ENCODE measurements at places on chromosomes 1 and 21.

- H3K27me3 ChIP-seq: peaks cover 7% of the 10 kb centered on the region
- no peak overlapping the region for H3K4me3 ChIP-seq
- no peak overlapping the region for H3K27ac ChIP-seq
- no peaks in the 10 kb centered on the region for H3K36me3 ChIP-seq
- no peaks in the 10 kb centered on the region for H3K4me1 ChIP-seq
- no peak for DNase-seq
Measured at GRCh38 chr1:5286244-5286643, 631.8 kb downstream of the AJAP1 start.

DNA sequence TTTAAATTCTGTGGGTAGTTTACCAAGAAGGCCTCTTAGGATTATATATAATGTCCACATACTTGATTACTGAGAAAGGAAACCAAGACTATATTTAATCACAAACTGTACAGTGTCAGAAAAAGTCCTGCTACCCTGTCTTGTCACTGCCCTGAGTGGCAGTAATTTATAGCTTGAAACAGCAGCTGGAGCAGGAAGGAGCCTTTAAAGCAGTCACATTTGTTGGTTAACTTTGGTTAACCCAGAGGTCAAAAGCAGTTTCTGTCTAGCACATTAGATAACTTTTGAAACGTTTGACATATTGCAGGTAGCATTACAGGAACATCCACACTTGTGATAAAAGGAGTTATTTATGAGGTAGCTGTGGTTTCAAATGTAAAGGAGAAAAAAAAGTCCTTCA lies 161.7 kb downstream of the ROR1 start:
- no peak for DNase-seq
- H3K4me3 ChIP-seq: no peak overlapping the region
- no peaks in the 10 kb centered on the region for H3K4me1 ChIP-seq
- no peaks in the 10 kb centered on the region for H3K27me3 ChIP-seq
- H3K27ac ChIP-seq: no peak overlapping the region

DNA sequence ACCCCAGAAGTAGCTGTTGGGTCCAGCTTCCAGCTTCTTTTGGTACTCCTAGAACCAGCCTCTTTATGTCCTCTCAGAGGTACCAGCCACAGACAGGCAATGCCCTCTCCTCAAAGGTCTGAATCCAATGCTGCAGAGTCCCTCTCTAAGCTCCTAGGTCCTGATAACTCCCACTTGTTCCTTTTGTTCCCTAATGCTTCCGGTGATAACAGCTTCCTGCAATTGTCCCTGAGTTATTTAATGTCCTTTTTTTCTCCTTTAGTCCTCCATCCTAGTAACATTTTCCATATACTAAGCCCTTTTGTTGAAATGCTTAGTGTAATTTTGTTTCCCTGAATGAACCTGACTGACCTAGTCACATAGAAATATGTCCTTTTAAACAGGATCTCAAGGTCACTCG lies 201.7 kb upstream of the BEND5 start:
- H3K4me3 ChIP-seq: no peak overlapping the region
- no peak for DNase-seq
- H3K4me1 ChIP-seq: no peaks in the 10 kb centered on the region

DNA sequence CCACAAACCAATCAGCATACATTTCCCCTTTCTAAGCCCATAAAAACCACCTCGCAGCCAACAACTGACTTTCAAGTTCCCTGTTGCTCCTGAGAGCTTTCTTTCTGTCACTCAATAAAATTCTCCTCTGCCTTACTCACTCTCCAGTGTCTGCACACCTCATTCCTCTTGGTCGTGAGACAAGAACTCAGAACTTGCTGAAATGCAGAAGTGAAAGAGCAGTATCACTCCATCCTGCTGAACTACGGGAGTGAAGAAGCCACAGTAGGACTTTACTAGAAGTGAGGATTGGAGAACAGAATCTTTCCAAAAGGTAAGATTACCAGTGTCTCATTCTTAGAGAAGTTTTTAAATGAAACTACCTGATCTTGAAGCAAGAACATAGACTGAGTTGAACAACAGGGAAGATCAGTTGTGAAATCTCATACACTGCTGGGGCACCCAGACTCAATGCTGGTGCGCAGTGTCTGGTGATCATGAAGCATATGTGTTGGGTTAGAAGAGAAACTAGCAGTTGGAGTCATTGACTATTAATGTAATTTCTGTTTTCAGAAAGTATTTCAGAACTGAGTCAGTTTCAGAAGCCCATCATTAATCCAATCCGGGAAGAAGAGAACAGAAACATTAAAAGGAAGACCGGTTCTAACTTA lies 726.9 kb upstream of the TMPRSS15 start:
- no peaks in the 10 kb centered on the region for H3K27me3 ChIP-seq
- no peak overlapping the region for H3K27ac ChIP-seq
- no peak for DNase-seq
- no peaks in the 10 kb centered on the region for H3K4me1 ChIP-seq
- no peaks in the 10 kb centered on the region for H3K36me3 ChIP-seq
- H3K4me3 ChIP-seq: no peak overlapping the region

DNA sequence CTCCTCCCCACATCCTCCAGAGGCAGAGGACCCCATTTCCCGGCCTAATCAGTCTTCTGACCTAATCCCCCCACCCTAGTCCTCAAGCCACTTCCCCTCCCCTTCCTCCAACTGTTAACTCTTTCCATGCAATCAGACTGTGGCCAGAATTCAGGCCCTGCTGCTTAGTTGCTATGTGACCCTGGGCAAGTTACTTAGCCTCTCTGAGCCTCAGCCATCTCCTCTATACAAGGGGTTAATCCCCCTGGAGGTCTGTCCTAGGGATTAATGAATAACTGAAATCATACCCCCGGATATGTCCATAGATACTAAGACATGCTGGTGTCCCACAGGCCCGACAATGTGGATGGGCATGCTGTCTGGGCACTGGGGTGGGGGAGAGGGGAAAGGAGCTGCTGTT lies 18.3 kb downstream of the AHDC1 start:
- H3K27ac ChIP-seq: no peak overlapping the region
- H3K36me3 ChIP-seq: no peaks in the 10 kb centered on the region
- H3K4me1 ChIP-seq: peaks cover 16% of the 10 kb centered on the region
- no peaks in the 10 kb centered on the region for H3K27me3 ChIP-seq

DNA sequence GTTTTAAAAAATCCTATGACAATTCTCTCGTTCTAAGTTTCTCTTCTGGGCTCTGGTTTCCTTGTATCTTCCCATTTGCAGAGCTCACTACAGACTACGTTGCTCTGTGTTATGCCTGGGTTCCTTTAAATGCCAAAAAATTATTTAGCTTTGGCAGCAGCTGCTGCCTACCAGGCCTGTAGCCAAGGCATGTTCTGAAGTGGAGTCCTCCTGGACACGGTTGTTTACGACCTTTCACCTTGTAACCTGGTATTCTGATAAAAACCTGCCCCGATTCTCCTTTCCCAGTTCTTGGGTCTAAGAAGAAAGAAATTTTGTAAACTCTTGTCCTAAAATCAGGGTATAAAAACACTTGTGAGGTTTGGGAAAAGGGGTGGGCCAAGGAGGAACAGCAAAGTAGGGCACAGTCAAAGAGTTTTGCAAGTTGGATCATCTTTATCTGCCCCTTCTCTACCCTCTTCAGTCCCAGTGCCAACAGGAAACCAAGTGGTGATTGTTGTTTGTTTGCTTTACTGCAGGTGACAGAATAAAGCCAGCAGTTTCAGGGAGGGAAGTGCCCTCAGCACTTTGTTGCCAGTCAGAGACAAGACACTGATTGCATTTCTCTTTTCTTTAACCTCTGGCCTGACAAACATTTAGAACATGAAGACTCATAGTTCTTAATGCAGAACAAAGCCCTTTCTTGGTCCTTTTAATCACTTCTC lies 3.1 kb upstream of the TXNIP start:
- no peaks in the 10 kb centered on the region for H3K27me3 ChIP-seq
- H3K4me1 ChIP-seq: peaks cover 64% of the 10 kb centered on the region

GRCh38 chr1:69425871-69426270 lies 141.9 kb upstream of the LRRC7 start:
- no peak for DNase-seq
- no peak overlapping the region for H3K4me3 ChIP-seq
- H3K36me3 ChIP-seq: no peaks in the 10 kb centered on the region
- H3K27me3 ChIP-seq: no peaks in the 10 kb centered on the region
- H3K4me1 ChIP-seq: no peaks in the 10 kb centered on the region

DNA sequence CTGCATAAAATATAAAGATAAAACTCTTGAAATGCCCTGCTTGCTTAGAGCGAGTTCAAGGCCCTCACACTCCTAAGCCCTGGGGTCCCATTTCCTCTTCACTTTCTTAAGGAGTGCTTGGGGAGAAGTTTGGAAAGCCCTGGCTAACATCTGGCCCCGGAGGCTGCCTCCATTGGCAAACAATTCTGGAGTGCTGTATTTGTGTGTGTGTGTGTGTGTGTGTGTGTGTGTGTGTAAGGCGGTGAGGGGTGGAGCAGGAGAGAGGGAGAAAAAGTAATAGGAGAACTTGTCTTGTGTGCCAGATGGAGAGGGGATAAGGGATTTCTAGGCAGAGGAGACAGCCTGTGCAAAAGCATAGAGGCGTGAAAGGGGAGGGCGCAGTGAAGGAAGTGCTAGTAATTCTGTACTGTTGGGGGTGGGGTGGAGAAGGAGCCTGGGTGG lies 578 bp upstream of the TRIM62 start:
- no peak for DNase-seq
- no peaks in the 10 kb centered on the region for H3K27me3 ChIP-seq
- H3K36me3 ChIP-seq: no peaks in the 10 kb centered on the region
- H3K4me1 ChIP-seq: peaks cover 18% of the 10 kb centered on the region
- peak overlapping the region; percentile 80 for H3K4me3 ChIP-seq

DNA sequence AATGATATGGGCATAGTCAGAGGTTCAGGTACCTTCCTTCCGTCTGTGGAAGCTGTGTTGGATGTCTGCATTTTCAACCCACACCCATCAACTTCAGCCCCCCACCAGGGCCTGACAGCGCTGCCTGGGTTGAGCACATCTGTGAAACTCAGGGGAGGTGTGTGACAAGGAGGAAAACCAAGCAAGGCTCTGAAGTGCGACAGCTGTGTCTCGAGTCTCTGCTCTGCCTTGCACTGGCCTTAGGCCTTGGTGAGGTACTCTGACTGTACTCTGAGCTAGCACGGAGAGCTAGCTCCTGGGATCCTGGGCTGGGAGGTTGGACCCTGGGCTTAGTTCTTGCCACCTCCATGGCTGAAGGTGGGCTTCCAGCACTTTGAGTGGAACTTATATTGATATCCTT lies 9.1 kb downstream of the VANGL2 start:
- H3K27me3 ChIP-seq: no peaks in the 10 kb centered on the region
- no peak overlapping the region for H3K4me3 ChIP-seq
- DNase-seq: no peak
- H3K4me1 ChIP-seq: peaks cover 2% of the 10 kb centered on the region
- no peak overlapping the region for H3K27ac ChIP-seq

GRCh38 chr1:54099061-54099610 lies 45.7 kb downstream of the TCEANC2 start:
- no peak overlapping the region for H3K4me3 ChIP-seq
- H3K4me1 ChIP-seq: peaks cover 15% of the 10 kb centered on the region
- no peak overlapping the region for H3K27ac ChIP-seq
- DNase-seq: no peak
- no peaks in the 10 kb centered on the region for H3K27me3 ChIP-seq

Data from left lung (tissue), 14 donors.